ENCODE measurements at places on chromosomes 2 and 18. TPM values are rescaled to one million over a fixed set of nuclear protein-coding genes. Genes with fewer than 3 reads are reported as not detected.

Gene GPR35
- total RNA-seq: 3.9 TPM

Gene CHRNG
- total RNA-seq: not detected

Gene IL1R2
- 63.3 TPM for total RNA-seq

Gene SCN3A
- total RNA-seq: 2.0 TPM

Gene ALK
- total RNA-seq: 0.74 TPM

Gene UGT1A10
- total RNA-seq: not detected

Measured in vagina (tissue), 2 donors.